ENCODE measurements at places on chromosomes 7 and 10.

DNA sequence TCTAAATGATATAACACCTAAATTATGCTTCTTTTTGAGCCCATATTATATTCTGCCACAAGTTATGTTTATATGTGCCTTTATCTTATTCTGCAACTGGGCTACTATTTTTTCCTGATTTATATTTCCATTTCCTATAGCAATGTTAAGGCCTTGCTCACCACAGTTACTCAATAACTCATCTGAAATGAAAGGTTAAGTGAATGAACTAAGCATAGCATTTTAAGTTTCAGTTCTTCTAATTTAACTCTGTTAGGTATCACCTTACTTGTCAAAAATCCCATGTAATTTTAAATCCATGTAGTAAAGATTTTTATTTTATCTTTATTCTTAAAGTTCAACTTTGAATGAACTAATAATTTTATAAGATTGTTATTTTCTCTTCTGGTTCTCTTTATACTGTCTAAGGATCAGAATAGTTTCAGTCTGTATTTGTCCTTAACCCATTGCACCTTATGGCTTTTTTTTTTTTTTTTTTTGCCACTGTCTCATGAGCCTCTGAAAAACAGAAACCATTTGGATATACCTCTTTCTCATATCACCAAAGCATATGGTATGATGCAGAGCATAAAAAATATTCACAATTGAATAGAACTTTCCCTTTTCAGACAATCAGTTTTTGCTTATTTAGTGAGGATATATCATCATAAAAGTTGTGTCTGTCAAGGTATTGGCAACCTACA is 301.8 kb upstream of the ZWINT start:
- DNase-seq, result no peak

GRCh38 chr7:25565002-25565401 is 336.7 kb upstream of the NPVF start:
- DNase-seq, result no peak

DNA sequence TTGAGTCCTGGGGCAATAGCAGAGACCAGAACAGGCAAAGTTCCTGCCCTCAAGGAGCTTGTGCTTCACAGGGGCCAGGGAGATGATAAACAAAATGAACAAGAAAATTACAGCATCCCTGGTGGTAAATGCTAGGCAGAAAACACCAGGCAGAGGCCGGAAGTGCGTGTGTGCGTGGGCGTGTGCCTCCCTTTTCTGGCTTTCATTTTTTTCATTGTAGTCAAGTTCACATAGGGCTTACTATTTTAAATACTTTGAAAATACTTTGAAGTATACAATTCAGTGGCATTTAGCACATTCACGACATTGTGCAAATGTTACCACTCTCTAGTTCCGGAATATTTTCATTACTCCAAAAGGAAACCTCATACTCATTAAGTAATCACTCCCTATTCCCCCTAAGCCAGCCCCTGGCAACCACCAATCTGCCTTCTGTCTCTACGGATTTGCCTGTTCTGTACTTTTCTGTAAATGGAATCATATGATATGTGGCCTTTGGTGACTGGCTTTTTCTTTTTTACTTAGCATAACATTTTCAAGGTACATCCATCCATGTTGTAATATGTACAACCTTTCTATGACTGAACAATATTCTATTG is 88.1 kb upstream of the PDCD4 start:
- DNase-seq, result no peak

- DNase-seq, result no peak
These were observed 77.1 kb downstream of the CREM start for GRCh38 chr10:35203745-35204144.

DNA sequence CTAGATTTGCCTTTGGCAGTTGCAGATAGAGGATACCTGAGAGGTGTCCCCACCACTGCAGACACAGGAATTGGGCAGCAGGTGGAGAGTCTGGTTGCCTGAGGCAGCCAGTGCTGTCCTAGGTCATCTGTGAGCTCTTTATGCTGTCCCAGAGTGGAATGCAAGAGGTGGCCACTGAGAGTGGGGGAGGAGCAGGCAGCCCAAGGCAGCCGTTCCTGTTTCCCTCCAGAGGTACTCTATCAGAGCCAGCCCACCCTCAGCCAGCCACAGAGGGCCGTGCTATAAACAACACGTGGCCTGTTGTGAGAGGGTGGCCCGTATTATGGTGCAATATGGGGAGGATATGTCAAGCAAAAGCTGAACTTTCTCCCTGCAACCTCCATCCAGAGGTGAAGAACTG is 8.5 kb downstream of the LRRC18 start:
- DNase-seq, result no peak

DNA sequence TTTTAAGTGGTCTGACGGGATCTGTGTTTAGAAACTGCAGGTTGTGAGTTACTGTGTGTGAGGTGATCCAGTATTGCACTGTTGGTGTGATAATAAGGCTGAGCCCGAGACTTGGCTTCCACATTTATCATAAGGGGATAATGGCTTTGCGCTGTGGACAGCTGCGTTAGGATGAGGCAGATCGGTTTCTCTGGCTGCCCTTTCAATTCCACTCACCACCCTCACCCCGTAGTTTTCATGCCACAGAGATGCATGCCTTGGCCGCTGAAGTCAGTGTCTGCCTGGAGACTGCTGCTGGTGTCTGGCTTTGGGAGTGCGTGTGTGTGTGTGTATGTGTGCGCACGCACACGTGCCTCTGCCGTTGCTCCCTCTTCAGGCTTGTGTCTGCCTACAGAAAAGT is 273.0 kb downstream of the CCDC3 start:
- no peak for DNase-seq

GRCh38 chr7:150797661-150798060 is 2.5 kb downstream of the TMEM176B start:
- no peak for DNase-seq

DNA sequence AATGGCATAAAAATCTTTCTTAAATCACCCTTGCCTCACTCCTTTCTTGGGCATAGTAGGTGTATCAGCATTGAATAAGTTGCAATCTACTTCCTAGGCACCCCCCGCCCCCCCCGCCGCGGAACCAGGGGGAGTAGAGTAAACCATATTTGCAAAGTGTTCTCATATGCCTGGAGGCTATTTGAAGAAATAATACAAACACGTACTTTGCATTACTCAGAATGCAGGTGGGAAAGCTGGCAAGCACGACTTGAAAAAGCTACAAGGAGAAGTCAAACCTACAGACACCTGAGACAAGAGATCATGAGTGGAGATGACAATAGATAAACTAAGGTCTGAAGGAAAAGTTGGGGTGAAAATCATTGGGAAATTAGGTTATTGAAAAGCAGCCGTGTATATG is 65.6 kb downstream of the POM121L12 start:
- no peak for DNase-seq

DNA sequence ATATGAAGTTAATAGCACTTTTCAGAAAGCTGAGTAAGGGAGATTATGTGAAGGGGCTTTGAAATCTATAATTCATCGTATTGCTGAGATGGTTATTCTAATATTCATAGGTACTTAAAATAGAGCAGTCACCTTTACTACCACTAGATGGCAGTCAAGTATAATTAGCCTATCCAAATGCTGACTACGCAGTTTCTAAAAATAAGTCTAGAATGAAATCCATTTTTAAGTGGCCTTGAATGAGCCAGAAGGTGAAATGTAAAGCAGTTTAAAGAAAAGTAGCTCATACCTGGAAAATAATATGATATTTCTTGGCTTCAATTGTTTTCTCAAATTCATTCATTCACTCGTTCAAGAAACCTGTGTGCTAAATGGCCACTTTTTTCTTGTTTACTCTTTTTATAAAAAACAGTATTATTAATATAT is 1277.1 kb downstream of the GATA3 start:
- DNase-seq, result no peak

- DNase-seq, result no peak
These were observed 452.4 kb upstream of the PHF14 start for GRCh38 chr7:10521306-10521705.

DNA sequence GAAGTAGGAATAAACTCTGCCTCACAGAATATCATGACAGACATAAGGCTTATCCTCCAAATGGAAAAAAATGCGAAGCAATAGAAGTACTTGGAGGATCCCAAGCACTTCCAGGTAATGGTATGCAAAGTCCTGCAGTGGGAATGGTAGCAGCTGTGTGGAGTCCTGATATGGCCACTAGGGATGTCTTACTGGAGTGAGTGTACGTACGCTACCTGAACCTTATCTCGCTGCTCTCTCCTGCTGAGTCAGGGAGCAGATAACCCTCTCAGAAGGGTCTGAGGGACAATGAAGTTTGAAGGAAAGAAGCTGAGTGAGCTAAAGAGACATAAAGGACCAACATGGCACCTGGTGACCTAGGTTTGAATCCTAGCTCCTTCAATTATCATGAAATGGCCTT is 42.2 kb downstream of the CH25H start:
- DNase-seq, result no peak

DNA sequence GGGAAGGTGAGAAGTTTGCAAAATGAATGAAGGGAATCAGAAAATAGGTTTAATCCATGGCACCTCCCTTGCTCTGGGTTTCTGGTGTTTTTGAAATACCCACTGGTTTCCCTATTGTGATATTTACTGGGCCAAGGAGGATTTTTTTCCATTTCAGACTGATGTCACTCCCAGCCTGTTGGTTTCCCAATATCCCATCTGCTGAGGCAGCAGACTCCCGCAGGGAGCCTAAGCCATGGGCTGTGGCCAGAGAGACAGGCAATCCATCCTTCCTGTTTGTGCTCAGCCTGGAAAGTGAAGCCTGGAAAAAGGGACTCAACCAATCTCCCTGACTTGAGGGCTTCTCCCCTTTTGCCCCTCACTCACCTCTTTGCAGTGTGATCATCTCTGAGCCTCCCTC is 22.8 kb downstream of the FAM107B start:
- DNase-seq, result no peak

DNA sequence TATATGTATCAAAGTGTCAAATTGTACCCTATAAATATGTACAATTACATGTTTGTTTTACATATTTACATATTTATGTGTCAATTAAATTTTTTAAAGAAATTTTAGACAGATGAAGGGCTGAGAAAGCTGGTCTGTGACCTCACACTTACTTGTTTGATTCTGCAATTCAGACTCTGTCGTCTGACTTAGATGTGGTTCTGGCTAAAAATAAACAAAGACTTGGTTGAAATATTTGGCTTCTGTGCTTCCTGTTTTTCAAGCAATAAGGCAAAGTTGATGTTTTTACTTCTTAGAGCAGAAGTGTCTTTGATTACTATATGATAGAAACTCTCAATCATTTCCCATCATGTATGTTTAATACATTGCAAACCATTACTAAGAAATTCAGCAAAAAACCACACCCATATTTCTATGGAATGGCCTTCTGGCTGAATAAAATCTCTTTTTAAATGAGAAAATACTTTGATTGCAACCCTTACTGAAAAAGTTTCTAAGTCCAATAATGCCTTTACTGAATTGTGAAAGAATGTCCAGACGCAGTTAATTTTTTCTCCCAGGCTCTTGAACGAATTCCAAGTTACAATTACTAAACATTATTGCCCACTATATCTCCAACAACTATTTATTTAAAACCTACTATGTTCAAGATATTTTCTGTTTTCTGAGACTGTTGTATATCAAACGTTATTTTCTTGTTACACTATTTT is 59.5 kb upstream of the PRKG1 start:
- no peak for DNase-seq

DNA sequence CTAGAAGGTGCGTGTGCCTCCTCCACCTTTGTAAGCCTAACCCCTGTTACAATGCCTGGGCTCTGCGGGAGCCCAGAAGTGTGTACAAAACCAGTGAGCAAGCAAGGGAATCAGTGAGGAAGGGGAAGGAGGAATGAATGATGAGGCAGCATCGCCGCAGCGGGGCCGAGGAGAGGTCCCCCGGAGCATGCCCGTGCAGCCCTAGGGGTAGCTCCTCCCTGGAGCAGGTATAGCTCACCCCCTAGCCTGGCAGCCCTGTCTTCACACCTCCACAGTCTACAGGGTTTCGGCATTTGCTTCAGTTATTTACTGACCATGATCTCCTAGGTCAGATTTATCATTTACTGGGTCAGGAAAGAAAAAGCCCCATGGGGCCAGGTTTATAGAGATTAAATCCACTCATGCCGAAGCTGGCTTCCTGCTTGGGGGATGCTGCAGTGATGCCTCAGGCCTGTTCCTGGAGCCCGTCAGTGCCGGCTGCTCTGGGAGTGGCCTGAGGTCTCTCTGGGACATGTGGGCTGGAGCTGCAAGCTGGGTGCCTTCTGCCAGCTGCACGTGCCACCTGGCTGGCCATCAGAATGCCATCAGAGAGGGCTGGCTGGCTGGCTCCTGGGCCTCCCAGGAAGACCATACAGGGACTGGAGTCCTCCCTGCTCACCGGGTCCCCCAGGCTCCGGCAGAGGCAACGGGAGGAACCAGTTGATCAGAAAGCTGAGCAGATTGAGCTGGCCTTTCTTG is 138.9 kb downstream of the GRK5 start:
- no peak for DNase-seq

DNA sequence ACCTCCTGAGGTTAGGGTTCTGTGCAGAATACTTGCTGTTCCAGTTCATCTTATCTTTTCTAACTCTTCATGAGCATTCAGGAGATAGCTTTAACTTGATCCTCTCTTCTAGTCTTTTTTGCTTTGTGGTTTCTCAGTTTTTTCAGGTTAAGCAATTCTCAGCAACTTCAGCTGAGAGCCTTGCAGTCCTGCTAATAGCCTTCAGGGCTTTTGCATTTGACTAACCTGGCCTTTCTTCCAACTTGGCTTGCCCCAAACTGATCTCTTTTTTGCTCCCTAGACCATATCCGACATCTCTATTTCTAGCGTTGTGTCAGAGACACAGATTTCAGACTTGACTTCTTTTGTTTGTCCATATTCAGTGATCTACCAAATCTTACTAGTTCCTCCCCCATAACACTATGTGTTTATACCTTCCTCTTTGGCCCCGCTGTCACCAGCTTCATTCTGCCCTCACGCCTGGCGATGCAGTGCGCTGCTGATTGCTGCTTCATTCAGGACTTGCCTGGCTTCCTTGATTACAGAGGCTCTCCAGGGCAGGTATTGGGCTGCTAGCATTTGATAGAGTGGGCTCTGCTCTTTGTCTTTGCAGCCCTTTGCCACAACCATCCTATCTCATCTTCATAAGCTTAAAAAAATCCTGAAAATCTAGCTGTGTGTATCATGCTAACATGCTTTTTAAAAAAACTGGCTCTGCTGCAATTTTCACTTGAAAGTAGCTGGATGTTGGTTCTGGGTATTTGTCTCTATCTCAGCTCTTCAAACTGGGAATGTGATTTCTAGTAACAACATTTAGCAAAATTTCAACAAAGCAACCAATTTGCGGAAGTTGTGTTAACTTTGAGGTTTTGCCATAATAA is 9.6 kb downstream of the CUL1 start:
- no peak for DNase-seq

Data from kidney epithelial cell (primary cell).